ENCODE measurements at places on chromosomes 7 and 10.

DNA sequence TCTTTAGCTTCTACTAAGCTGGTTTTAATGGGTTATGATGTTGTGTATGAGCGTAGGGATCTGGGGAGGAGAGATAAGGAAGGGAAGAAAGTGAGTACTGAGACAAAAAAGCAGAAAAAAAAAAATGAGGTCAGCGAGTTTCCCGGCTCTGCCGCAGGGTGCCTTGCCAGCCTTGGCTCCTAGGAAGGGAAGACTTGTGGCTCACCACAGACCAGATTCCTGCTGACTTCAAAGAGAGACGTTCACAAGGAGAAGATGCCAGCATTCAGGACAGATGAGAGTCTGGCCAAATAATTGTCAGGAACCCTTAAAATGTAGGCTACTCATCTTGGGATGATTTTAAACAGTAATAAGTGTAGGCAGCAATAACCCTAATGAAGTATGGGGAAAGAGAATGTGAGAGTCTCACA is 11.4 kb upstream of the FAS start:
- peak; percentile 32 for DNase-seq

DNA sequence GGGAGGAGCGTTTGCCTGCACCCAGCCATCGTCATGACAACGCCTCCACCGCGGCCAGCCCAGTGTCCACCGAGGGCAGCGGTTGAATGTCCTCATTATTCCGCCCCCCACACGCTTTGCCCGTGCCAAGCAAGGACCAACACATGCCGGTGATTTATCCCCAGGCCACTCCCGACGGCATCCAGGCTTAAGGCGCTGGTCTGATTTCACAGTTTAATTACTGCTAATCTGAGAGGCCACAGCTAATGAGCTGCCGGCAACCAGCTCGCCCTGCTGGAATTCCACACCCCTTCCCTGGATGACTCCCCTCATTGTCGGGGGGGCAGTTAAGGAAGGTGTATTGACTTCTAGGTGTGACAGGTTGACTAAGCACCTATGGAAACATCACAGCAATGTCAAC is 432.3 kb downstream of the DNAJB6 start:
- DNase-seq, result peak; percentile 37

- no peak for DNase-seq
Observed at GRCh38 chr7:68922850-68923249, 675.4 kb upstream of the AUTS2 start.

DNA sequence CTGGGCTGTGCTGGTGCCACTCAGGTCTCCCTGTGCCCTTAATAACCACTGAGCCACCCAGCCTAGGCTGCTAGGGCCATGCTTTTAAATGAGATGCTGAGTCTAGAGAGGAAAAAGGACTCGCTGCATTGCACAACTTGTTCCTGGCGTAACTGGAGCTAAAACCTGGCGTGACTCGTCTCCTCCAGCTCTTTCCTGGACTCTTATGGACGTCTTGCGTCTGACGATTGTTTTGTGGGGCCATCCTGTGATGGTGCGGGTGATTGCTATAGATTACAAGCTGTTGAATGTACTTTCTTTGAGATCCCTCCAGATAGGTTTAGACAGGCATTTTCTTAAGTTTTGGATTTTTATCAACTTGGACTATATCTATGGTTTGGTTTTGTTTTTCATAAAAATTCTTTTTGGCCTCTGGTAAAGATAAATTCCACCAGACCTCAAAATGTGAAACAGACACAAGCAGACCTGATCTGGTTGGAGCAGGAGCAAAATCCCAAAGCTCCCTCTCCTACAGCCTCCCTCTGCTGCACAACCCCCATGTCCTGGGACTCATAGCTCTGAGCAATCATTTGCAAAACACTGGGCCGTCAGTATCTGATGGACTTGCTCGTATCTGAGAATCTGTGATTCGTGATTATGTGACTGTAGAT is 230.3 kb downstream of the ARHGAP12 start:
- DNase-seq, result no peak

GRCh38 chr7:151139071-151139790 is 28.3 kb downstream of the GBX1 start:
- DNase-seq, result no peak

DNA sequence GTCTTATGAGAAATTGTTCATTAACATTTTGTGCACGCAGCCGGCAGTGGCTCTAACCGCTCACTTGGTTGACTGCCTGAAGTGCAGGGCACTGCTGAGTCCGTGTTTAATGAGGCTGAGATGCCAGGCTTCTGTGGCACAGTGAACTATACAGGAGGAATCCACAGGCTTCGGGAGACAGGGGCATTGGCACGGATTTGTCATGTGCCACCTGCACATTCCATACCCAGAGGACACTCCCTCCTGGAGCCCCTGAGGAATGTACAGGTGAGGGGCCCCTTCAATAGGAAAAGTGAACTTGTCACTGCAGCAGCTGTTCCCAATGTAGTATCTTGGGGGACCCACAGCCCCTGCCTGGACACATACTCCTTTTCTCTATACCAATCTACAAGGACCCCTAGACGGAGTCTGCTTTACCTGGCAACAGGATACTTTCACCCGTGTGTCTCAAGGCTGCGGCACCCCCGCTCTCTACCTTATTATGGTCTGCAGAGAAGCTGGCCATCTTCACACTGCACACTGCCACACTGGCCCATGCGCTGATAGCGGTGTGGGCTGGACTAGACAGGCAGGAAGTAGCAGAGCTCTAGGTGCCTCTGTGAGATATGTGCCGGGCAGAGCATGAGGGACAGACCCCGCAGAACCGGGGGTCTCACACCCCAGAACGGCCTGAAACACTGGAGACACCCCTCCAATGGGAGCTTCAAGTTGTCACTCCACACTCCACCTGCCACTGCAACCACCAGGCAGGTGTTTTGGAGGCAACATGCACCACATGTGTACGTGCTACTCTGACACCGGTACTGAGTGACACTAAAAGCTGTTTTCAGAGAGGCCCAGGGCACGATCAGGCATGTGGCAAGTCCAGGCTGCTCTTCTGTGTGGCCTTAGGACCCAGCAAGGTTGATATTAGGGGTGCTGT is 71.4 kb upstream of the RHEB start:
- DNase-seq, result no peak

GRCh38 chr7:4265066-4265465 is 417.0 kb upstream of the FOXK1 start:
- no peak for DNase-seq

GRCh38 chr7:104843198-104843597 is 170.8 kb upstream of the KMT2E start:
- no peak for DNase-seq

- DNase-seq, result no peak
Observed at GRCh38 chr10:116972131-116972530, 32.9 kb downstream of the SHTN1 start.

DNA sequence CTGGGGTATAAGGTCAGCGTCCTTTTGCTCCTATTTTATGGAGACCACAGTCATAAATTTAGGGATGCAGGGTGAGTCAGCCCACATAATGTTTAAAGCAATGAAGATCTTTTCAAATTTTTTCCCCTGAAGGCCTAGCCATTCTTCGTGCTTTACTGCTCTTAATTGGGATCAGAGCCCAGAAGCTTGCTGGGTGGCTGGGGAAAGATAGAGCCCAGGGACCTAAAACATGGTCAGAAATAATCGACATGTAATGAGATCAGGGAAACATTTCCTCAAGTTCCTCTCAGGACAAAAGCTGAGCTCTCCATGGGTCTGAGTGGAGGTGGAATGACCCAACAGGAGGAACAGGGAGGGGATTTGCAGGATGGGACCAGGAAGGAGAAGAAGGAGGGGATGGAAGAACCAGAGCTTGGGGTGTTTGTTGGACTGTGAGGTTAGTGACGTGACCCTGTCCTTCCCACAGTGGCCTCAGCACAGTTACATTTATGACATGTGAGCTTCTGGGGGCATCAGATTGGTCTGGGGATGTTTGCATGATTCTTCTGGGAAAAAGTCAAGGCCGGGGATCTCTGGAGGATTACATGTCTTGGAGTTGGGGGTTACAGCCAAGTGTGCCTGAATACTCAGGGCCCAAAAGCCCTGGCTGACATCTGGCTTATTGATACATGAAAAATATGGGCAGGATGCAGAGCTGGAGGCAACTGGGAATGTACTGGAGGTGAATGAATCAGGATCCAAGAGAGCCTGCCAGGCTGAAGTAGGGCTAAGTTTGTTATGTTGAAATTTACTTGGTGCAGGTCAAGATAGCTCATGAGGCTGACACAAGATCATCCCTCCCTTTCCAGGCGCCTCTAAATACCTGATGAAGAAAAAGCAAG is 477.9 kb downstream of the RPS24 start:
- no peak for DNase-seq

DNA sequence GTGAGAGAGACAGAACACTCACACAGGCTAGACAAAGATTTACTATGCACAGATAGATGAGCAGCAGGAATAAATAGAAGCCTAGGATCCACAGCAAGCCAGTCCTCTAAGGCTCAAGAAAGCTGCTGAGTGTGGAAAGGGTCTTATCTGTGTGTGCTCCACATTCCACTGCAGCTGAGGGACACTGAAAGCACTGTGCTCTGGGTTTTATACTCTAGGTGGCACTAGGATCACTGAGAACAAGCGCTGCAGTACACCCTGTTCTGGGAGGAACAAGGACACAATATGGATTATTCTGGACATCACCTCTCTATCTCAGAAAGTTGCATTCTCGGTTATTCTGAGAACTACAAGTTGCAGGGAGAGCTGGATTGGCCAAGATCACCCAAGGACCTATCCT is 4.9 kb upstream of the KLHL7 start:
- DNase-seq, result no peak

- DNase-seq, result no peak
Observed at GRCh38 chr10:34024282-34024681, 689.8 kb upstream of the NRP1 start.

Data from SJCRH30 (cell line).